A549 treated with DMSO at 1 μM for 4 hours (cell line): ENCODE measurements at places on chromosomes 2 and 18. TPM values are rescaled to one million over a fixed set of nuclear protein-coding genes. Genes with fewer than 3 reads are reported as not detected.

IL1RL1 gene
- total RNA-seq: 0.84 to 1.6 TPM (median 1.1 TPM) in 5 replicates

DLX2 gene
- total RNA-seq: 0.61 to 0.89 TPM (median 0.74 TPM) in 5 replicates

SLC8A1 gene
- total RNA-seq: 0.45 to 0.71 TPM (median 0.48 TPM) in 5 replicates

CAVIN2 gene
- total RNA-seq: 7.9 to 11.9 TPM (median 10.8 TPM) in 5 replicates

AGXT gene
- not detected in 5 replicates for total RNA-seq

ATP6V1C2 gene
- 0.18 to 0.99 TPM (median 0.32 TPM) in 5 replicates for total RNA-seq

MDH1 gene
- 245 to 266 TPM (median 259 TPM) in 5 replicates for total RNA-seq

TBR1 gene
- total RNA-seq: 0.01 to 0.11 TPM (median 0.08 TPM) in 3 of 5 replicates, not detected in the others

TM4SF20 gene
- 8.0 to 11.5 TPM (median 10.6 TPM) in 5 replicates for total RNA-seq

FLACC1 gene
- total RNA-seq: 0.14 to 0.45 TPM in 2 of 5 replicates, not detected in the others

HADHA gene
- total RNA-seq: 123 to 146 TPM (median 128 TPM) in 5 replicates

ANKRD62 gene
- not detected in 5 replicates for total RNA-seq

CXCR4 gene
- total RNA-seq: 0.38 to 1.0 TPM (median 0.58 TPM) in 5 replicates

CHRND gene
- total RNA-seq: not detected in 5 replicates

CYP26B1 gene
- 12.2 to 15.5 TPM (median 14.9 TPM) in 5 replicates for total RNA-seq

RNF152 gene
- 0.01 to 0.16 TPM (median 0.01 TPM) in 3 of 5 replicates, not detected in the others for total RNA-seq

ANKRD23 gene
- 1.3 to 2.5 TPM (median 1.8 TPM) in 5 replicates for total RNA-seq
